Left renal cortex interstitium (tissue), 4 donors: ENCODE measurements at places on chromosomes 13 and 19.

DNA sequence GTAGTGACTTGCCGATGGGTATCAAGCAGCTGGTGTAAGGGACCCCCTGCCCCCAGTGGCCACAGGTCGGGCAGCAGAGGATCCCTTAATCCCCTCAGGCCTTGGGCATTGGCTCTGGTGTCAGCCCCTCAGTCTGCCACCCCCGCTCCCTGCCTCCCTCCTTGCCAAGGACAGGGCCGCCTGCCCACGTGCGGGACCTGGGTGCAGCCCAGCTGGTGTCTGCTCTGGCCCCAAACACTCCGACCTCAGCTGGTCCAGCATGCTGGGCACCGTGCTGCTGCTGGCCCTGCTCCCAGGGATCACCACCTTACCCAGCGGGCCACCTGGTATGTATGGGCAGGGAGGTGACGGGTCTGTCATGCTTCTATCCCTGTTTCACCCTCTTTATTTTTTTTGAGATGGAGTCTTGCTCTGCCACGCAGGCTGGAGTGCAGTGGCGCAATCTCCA is at the start of gene TGFBR3L:
TSS of gene TGFBR3L (plus strand) at position 233 of the 448 bp plus-strand sequence.
- DNase-seq = no peak

GRCh38 chr19:34409189-34410164 is 5.3 kb downstream of the PDCD2L start:
- DNase-seq = no peak

DNA sequence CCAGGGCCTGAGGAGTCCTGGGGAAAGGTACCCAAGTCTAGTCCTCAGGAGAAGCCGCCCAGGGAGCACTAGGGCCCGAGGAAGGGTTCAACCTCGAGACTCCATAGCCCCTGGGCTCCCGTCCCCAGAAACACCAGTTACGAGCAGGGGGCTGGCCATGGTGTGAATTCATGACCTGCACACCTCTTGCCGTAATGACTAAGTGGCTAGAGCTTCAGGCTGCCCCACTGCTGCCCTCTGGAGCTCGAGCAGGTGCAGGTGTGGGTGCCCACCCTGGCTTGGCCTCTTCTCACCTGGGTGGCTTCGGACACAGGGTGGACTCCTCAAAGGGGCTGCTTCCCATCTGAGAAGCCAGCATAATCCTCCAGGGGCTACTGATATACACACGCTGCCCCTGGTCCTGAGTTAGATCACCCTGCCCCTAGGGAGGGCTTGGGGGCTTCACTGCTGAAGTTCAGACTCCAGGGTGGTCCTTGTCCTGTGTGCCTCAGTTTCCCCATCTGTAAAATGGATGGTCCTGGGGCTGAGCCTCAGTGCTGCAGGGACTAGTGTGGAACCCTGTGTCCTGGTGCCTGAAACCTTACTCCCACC is 13.6 kb downstream of the SPC24 start:
- no peak for DNase-seq

GRCh38 chr19:35363001-35363590 is 4.8 kb downstream of the FFAR3 start:
- DNase-seq = no peak

DNA sequence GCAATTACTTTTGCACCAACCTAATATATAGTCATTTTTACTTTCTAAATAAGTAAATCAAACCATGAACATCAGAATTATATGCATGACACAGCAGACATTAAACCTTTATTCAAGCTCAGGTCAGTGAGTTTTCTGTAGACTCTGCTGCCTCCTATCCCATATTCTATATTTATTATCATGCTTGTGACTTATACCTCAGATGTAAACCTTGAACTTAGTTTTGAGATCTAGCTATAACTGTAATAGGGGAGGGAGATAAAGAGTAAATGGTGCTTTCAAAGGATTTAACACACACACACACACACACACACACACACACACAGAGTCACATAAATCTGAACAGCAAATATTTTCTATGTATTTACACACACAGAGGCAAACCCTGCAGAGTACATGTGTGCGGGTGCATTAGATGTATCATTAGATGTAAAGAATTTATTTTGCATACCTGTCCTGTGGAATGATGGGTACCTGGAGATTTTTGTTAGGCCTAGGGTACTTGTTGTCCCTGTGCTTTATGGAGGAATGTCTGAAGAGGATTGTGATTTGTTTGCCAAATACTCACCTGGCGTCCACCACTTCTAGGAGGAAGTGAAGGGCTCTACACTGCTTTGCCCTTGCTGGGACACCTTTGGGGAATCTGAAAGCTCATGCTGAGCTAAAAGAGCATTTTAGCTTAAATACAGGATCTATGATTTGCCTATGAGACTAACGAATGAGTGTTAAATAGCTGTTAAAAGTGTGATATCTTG is 521.9 kb downstream of the KLF5 start:
- no peak for DNase-seq

GRCh38 chr19:46035986-46036743 is 4.6 kb downstream of the IGFL4 start:
- DNase-seq = no peak

DNA sequence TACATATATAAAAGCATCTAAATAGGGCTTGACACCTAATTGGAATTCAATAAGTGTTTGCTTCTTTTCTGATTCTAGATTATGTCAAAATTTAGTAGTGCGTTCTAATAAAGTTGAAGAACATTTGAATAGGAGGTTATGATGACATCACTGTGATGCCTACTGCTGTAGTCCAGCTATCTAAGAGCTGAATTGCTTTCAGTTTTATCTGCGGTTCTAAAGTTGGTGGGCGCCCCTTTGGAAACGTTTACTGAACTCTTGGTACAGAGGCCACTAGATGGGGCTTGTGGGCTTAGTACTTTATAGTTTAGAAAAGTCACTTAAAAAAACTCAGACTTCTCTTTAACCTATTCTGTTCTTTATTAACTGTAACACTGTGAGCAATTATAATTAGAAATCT is 776.9 kb downstream of the GPC5 start:
- DNase-seq = peak; percentile 14
